ENCODE measurements at places on chromosomes 5 and 9. TPM values are rescaled to one million over a fixed set of nuclear protein-coding genes. Genes with fewer than 3 reads are reported as not detected.

CD14 gene
- 0.21 TPM for total RNA-seq

ST8SIA4 gene
- 35.5 TPM for total RNA-seq

EGFLAM gene
- not detected for total RNA-seq

IL9 gene
- not detected for total RNA-seq

SLC45A2 gene
- total RNA-seq = 0.19 TPM

TSSK1B gene
- total RNA-seq = not detected

RNF183 gene
- not detected for total RNA-seq

ACER2 gene
- total RNA-seq = 3.3 TPM

CARD9 gene
- total RNA-seq = 0.69 TPM

IRX2 gene
- not detected for total RNA-seq

AQP3 gene
- total RNA-seq = 190 TPM

DNA sequence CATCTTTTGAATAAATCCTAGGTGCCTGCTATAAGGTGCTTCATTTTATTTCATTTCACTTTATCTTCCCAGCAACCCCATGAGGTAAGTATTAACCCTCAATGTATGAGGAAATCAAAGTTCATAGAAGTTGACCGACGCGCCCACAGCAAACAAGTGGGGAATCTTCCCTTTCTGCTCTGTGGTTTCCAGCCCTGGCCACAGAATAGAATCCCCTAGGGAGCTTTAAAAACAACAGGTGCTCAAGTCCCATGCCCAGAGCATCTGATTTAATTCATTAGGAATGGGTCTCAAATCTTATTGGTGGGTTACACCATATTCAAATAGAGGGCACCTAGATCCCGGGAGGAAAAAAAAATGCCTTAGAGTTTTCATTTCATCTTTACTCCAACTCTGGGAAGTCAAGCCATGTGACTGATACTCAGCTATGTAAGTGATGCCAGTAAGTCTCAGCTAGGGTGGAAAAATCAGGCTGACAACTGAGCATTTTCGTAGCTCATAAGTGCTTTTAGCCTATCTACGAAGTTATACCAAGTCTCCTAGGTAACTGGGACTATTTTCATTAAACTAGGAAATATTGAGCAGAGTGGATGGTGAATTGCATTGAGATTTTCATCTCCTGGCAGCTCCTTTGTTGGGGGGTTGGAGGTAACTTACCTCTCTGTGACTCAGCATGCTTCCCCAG lies 353.4 kb upstream of the SLC30A5 start:
- no peak for DNase-seq

GRCh38 chr5:77840930-77841329 lies 64.8 kb upstream of the TBCA start:
- DNase-seq = no peak

DNA sequence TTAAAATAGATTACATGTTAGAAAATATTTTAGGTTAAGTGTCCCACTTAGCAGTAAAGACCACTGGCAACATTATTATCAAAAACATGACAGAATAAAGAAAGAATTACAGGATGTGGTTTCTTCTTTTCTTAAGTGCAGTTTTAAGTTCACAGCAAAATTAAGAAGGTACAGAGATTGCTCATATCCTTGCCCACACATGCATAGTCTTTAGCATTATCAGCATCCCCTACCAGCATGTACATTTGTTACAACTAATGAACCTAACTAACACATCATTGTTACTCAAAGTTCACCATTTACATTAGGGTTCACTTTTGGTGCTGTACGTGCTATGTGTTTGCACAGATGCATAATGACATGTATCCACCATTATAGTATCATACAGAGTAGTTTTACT lies 837.7 kb upstream of the CDH9 start:
- no peak for DNase-seq

GRCh38 chr9:114096041-114096511 lies 3.0 kb downstream of the KIF12 start:
- no peak for DNase-seq

DNA sequence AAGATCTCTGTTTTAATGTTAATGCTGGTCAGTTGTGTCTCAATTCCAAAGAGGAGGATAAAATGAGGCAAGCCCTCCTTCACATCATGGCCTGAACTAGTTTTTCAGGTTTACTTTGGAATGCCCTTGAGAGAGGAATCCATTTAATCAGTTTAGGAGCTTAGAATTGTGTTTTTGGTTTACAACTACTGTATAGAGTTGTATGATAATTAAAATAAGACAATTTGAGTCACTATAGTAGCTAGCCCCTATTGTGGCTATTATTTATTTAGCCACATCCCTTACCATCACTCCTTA lies 107.8 kb upstream of the PRLR start:
- DNase-seq = no peak

- peak; percentile 5 for DNase-seq
Observed at GRCh38 chr5:6719417-6719816, 6.2 kb downstream of the TENT4A start.

GRCh38 chr9:13689925-13690324 lies 410.4 kb upstream of the MPDZ start:
- no peak for DNase-seq

- no peak for DNase-seq
Observed at GRCh38 chr9:80062567-80062966, 490.8 kb downstream of the TLE4 start.

DNA sequence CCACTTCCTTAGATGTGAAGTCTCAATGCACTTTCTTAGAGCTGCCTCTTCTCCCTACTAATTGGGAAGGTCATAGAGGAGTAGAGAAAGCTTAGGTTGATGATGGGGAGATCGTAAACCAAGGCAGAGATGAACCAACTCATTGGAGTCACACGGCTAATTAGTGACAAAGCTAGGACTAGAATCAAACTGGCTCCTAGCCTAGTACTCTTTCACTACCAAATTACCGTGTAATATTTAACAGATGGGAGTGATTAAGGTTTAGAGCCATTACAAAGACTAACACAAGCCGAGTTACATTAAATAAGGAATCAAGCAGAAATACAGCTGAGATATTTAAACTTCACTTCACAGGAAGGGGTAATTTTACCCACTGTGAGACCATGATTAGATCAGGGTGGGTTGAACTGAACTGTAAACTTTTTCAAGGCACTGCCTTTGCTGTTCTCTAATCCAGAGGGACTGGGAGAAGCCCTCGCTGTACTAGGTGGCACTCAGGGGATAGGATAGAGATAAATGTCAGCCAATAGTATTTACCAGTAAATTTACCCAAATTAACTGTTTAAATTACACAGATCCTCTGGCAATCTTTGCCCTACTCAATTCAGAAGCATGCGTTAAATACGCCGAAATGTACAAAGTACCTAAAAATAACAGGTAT lies 166.4 kb upstream of the PIK3R1 start:
- no peak for DNase-seq

DNA sequence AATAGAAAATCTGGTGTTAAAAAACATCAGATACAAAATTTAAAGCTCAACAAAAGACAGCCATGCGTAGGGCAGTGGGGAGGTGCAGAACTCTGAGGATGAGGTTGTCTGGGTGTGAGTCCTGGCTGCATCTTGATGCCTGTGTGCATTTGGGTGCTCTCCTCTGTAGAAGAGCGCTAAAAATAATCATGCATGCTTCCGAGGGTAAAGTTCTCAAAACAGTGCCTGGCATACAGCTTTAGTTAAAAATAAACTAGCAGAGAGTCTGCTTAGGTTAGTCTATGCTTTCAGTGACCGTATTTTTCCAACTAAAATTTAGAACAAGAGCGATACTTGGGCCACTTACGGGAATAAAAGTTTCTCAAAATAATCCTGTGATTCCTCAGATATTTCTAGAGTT lies 55.5 kb upstream of the SPATA31C2 start:
- no peak for DNase-seq

- no peak for DNase-seq
Observed at GRCh38 chr5:179978792-179979191, 71.1 kb upstream of the TBC1D9B start.
